ENCODE measurements at places on chromosomes 3 and 15.

- DNase-seq, result no peak
Observed at GRCh38 chr15:60251300-60252070, 146.3 kb downstream of the ANXA2 start.

- DNase-seq, result no peak
Observed at GRCh38 chr3:106860182-106860581, 517.1 kb upstream of the CCDC54 start.

- DNase-seq, result no peak
Observed at GRCh38 chr3:164186095-164186494, 892.2 kb downstream of the SI start.

DNA sequence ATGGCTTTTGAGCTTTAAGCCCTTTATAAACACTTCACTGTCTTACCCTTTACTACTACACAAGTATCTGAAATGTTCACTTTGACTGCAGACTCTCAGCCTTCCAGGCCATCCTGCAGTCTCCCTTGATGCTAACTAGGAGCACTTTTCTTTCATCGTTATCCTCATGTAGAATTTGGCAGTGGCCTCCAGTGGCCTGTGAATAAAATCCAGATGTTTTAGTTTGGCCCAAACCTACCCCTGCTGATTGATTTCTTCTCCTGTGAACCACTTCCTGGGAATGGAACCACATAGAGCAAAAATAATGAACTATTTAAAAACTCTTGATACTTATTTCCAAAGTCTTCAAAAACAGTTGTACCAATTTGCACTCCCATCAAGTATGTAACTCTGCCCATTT, 271.9 kb downstream of the FEZF2 start:
- no peak for DNase-seq

- no peak for DNase-seq
Observed at GRCh38 chr3:176208283-176208682, 989.0 kb downstream of the TBL1XR1 start.

- no peak for DNase-seq
Observed at GRCh38 chr3:152823173-152823572, 11.8 kb upstream of the P2RY1 start.

GRCh38 chr15:62591842-62592838, 427.1 kb upstream of the C2CD4B start:
- no peak for DNase-seq

DNA sequence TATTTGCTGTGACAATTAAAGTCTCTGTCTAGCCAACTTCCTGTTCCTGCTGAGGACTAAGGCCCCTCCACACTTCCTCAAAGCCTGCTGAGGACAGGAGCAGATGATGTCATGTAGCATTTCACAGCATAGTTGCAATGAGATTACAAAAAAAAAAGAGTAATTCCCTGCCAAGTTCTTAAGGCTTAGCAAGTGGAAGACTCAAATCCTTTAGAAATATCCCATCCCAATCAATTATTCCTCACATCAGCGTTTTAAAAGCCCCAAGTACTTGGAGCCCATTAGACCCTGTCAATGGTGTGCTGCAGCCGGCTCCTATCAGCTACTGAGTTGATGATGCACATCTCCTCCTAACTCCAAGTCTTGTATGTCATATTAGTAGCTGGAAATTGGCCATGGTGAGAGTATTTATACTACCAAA, 51.7 kb downstream of the TRANK1 start:
- DNase-seq, result no peak

DNA sequence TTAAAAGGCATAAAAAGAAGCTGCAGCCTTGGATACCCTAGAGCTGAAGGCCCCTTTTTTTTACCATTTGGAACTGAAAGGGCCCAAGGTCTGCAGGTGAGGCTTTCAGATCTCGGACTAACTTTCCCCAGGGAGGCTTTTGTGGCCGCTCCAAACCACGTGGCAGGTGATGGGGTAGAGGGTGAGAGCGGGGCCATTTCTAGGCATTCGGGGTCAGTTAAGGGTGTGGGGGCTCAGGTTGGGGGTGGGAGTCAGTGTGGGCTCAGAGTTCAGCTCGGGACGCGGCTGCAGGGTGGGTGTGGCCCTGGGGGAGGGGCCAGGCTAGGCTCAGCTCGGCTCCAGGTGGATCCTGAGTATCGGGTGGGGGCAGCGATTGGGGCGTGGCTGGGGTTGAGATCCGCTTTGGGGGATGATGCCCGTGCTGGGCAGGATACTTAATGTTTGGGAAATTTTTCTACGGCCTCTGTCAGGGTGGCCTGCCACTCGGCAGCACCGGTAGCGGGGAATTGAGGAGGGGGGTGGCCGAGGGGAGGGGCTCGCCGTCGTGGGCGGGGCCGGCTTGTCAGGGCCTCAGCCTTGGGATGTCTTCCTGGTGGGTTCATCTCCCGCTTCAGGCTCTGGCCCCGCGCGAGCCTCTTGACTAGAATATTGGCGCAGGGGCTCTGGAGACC, 2.5 kb downstream of the KLF13 start:
- no peak for DNase-seq

DNA sequence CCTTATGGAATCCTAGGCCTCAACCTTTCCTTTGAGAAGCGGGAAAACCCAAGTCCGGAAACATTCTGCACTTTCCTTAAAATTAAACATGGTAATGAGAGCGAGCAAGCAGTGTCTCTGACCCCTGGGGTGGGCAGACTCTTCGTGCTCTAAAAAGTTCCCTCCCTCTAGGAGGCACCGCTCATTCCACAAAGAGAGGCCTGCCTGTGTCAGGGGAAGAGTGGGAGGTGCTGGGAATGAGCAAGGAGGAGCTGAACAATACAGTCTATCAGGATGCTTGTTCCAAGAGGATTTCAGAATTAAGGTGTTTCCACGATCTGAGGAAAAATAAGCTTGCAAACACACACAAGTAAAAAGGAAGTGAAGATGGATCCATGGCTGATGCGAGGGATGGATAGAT, 6.0 kb upstream of the RLBP1 start:
- no peak for DNase-seq

DNA sequence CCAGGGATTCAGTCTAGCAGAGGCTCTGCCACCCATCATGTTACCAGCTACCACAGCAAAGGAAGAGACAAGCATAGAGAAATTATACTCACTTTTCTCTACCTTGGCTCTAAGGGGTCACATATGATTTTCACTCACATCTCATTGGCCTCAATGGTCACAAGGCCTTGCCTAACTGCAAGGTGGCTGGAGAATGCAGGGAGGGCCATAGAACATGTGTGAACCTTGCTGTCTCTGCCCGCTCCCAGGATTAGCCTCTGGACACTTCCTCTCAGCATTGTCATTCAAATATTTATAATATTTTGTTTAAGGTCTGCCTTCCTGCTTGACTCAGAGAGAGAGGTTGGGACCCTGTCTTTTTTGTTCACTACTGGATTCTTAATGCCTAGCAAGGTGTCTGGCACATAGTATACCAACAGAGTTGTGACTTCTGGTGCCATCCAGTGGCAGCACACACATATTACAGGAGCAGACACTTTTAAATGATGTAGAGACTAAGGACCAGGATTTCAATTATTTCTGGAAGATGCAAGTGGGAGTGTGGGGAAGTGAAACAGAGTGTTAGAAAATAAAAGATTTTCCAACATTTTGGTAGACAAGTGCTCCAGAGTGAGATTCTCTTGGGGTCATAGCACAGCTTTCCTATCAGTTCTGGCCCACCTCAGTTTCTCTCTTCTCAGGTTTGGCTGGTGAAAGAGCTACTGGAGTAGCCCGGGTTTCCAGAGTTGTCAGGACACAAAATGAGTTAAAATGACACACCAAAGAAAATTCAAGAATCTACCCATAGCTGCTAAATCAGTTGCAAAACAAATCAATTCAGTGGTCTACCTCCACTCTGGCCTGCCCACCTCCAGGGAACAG, 119.0 kb upstream of the RASGRP1 start:
- DNase-seq, result peak; percentile 73

- DNase-seq, result no peak
Observed at GRCh38 chr15:62833646-62834045, 208.9 kb upstream of the TPM1 start.

DNA sequence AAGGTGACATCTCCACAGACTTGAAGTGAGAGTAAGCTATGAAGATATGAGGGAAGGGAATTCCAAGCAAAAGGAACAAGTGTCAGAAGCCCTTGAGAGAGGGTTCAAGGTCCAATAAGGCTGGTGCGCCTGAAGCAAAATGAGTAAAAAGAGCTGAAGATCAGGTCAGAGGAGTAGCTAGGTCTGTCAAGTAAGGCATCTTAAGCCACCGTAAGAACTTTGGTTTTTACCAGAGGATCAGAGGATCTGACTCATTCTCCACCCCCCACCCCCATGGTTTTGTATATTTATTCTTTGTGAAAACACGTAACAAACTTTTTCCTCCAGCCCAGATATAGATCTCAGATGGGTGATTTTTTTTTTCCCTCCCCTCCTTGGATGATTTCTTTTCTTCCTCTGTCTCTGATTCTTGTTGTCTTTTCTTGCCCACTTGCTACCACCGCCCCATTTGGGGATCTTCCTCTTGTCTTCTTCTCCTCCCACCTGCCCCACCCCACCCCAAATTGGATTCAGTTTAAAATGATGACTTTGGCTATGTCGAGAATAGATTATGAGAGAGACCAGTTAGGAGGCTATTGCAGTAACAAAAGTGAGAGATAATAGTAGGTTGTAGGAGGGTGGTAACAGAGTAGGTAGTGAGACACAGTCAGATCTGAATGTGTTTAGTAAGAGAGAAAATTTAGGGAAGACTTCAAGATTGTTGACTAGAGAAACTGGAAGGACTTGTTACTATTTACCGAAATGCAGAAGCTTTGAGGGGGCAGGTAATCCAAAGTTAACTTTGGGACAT, 6.1 kb downstream of the TRMT10C start:
- peak; percentile 36 for DNase-seq

GRCh38 chr3:119323723-119324085, 29.5 kb downstream of the ARHGAP31 start:
- DNase-seq, result no peak

GRCh38 chr3:153848702-153849101, 272.5 kb upstream of the ARHGEF26 start:
- no peak for DNase-seq

- DNase-seq, result no peak
Observed at GRCh38 chr3:129618186-129618820, 11.8 kb upstream of the PLXND1 start.

GRCh38 chr3:118618247-118619040, 416.2 kb downstream of the IGSF11 start:
- no peak for DNase-seq

GRCh38 chr3:105606016-105606415, 239.3 kb downstream of the ALCAM start:
- no peak for DNase-seq

DNA sequence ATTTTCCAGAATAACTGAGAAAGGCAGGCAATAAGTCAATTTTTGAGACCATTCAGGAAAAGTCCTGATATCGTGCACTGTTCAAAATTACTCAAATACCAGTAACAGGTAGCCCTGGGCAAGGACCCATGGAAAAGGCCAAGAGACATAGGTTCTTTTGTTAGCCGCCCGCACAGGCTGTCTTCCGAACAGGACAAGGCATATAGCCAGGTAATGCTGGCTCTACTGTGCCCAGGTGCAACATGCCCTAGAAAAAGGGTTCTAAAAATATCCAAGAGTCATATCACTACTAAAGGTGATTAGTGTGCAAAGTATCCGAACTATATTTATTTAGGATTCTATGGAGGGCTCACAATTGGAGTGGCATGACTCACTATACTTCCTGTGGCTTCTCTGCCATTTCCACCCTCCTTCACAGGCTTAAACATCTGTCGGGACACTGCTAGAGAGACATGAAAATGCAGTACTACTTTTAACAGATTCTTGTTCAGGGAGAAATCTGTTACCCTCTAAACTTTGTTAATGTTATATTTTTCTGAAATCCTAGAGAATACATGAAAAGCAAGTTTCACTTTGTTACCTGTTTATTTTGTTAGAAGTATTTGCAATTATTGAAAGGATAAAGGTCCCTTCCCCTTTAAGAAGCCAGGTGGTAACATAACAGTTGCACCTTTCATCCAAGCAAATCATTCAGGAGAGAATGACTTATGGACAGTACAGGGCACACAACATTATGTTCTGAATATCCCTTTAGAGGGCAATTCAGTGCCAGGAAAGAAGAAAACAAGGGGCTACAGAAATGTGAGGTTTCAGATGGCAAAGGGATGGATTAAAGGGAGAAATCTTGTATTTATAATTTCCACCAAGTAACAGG, 293.3 kb upstream of the THBS1 start:
- no peak for DNase-seq

- no peak for DNase-seq
Observed at GRCh38 chr15:92101708-92102394, 248.3 kb downstream of the SLCO3A1 start.

- DNase-seq, result peak; percentile 26
Observed at GRCh38 chr3:107598926-107599771, 76.4 kb downstream of the BBX start.

- DNase-seq, result no peak
Observed at GRCh38 chr3:100297784-100298183, 36.8 kb upstream of the NIT2 start.

GRCh38 chr15:85726454-85726853, 68.3 kb downstream of the KLHL25 start:
- no peak for DNase-seq

DNA sequence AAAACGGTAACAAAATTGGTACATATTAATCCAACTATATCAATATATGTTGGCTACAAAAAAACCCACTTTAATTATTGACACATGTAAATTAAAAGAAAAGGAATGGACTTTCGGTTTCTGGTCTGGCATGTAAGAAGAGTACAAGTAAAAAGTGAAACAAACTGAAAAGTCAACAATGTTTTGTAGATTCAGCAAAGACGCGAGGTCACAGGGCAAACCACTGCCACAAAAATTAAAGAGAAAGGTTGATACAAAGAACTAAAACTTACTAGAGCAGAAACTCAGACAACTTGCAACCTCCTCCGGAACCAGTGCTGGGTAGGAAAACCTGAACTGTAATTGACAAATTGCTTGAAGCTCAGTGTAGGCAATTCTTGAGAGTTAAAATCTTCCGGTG, 110.6 kb upstream of the ARPP21 start:
- no peak for DNase-seq

DNA sequence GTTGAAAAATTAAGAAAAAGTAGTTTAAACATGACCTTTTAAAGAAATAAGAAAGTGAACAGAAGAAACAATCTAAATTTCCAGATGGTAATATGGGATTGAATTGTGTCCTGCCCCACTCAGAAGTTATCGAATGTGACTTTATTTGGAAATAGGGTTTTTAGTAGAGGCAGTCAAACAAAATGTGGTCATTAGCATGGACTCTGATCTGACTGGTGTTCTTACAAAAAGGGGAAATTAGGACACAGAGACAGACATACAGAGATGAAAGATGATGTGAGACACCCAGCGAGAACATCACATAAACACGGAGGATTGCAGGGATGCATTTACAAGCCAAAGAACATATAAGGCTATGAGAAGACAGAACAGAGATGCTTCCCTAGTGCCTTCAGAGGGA, 73.2 kb downstream of the XRN1 start:
- no peak for DNase-seq

DNA sequence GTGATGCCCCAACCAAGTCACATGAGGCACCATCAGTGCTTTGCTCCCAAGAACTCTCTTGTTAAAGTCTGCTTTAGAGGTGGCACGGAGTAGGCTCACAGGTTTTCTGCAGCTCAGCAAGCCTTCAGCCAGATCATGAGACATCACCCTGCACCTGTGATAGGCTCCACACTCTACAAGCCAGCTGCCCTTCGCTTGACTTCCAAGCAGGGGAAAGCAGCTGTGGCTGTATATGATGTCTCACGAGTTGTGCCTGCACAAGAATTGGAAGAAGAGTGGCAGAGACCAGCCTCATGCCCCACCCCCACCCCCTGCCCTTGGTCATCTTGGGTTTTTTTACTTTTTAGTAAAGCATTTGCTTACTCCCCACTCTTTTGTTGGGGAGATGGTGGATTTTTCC, 22.5 kb downstream of the MRPS11 start:
- DNase-seq, result no peak

GRCh38 chr15:64026591-64026990, 19.7 kb downstream of the DAPK2 start:
- no peak for DNase-seq
